ENCODE measurements at places on chromosomes 12 and 14.

GRCh38 chr12:87704374-87704773, 324.8 kb downstream of the C12orf50 start:
- no peak for DNase-seq

- DNase-seq, result no peak
These were observed 128.1 kb upstream of the MAP1LC3B2 start for GRCh38 chr12:116430911-116431565.

GRCh38 chr14:96783043-96783914, 13.9 kb upstream of the VRK1 start:
- DNase-seq, result no peak

DNA sequence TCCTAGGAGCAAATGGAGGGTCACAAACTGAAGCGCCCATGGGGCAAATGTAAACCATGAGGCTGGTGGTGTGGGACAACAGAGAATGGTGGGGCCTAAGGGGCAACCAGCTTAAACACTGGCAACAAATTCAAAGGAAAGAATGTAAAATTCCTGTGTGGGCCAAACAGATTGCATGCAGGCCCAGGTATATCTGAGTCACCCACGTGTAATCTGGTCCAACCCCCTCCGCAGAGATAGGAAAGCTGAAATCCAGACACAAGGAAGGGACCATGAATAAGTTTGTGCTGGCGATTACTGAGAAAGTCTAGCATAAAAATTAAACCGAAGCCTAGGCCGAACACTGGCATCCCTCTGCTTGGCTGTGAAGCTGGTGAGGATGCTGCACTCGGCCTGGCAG, 71.6 kb downstream of the ITPK1 start:
- no peak for DNase-seq

GRCh38 chr14:63678536-63678935, 36.9 kb upstream of the WDR89 start:
- DNase-seq, result no peak

DNA sequence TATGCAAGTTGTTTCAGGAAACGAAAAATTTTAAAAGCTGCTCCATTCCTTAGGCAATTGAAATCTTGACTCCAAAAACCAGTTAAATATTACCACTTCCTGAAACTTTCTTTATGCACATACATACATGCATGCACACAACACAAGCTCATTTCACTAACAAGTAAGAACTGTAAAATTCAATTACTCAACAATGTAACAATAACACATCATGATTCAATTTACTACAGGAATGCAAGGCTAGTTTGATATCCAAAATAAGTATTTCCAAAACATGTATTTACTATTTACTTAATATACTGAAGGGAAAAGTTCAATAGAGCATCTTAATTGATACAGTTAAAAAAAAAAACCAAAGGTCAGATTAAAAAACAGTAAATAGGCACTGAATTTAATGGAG, 19.6 kb downstream of the NAP1L1 start:
- DNase-seq, result no peak

DNA sequence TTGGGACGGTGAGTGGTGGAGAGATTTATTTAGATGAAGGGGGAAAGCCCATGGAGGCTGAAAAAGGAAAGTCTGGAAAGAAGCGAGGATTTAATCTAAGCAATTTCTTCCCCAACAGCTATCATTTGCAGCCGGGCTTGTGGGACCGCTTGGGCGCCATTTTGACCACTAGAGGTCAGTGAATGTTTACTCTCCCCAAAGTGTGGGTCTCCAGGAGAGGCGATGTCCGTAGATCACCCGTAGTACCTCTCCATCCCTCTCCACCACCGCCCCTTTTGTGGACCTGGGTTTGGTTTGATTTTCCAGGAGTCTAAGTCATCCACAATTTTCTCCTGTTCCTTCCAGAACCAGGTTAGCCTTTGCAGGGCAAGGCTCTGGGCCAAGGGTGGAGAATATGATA, 91.2 kb upstream of the PARP11 start:
- peak; percentile 76 for DNase-seq

DNA sequence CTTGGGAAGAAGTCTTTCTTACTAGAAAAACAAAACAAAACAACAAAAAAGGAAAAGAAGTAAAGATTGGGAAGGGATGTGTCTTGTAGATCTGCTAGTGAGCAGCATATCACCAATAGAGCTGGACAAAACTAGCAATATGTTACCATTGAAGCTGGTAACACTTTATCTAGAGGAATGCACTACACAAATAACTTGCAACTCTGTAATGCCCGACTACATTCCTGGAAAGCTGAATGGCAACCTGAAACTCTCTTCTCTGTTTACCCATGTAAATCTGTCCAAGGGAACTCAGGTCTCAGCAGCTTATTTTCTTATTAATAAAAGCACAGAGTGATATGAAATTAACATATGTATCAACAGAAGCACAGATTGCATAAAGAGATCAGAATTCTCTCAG, 624.4 kb downstream of the KCNH5 start:
- no peak for DNase-seq

DNA sequence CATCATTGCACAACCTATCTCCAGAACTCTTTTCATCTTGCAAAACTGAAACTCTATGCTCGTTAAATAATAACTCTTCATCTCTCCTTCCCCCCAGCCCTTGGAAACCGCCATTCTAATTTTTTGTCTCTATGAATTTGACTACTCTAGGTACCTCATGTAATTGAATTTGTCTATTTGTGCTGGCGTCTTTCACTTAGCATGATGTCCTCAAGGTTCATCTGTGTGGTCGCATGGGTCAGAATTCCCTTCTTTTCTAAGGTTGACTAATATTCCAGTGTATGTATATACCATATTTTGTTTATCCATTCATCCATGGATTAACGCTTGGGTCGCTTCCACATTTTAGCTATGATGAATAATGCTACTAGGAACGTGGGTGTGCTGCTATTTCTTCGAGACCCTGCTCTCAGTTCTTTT, 80.1 kb downstream of the PLXNC1 start:
- no peak for DNase-seq

GRCh38 chr12:77847680-77848431, 17.2 kb downstream of the NAV3 start:
- DNase-seq, result no peak

- DNase-seq, result no peak
These were observed 2.9 kb downstream of the FGFR1OP2 start for GRCh38 chr12:26941215-26941594.

- no peak for DNase-seq
These were observed 8.1 kb upstream of the CLMN start for GRCh38 chr14:95327558-95328374.

- no peak for DNase-seq
These were observed 6.3 kb upstream of the ABHD12B start for GRCh38 chr14:50865391-50866076.

- no peak for DNase-seq
These were observed 13.2 kb downstream of the ZNF219 start for GRCh38 chr14:21084998-21085853.

DNA sequence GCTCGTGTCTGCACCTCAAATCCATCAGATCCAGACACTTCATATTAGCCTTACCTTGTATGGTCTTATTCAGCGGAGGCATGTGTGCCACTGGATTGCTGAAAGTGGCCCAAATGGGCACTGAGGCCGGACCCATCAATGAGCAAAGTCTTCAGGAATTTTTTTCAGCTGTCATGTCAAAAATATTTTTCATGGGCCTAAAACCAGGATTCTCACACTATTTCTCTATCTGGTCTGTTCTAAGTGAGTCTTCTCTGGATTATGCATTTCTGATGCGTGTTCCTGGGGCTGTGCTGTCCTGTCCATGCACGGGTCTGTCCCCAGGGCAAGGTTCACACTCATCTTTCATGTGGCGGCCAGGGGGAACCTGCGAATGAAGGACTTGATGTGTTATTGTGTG, 94.6 kb downstream of the KCNA5 start:
- DNase-seq, result no peak

DNA sequence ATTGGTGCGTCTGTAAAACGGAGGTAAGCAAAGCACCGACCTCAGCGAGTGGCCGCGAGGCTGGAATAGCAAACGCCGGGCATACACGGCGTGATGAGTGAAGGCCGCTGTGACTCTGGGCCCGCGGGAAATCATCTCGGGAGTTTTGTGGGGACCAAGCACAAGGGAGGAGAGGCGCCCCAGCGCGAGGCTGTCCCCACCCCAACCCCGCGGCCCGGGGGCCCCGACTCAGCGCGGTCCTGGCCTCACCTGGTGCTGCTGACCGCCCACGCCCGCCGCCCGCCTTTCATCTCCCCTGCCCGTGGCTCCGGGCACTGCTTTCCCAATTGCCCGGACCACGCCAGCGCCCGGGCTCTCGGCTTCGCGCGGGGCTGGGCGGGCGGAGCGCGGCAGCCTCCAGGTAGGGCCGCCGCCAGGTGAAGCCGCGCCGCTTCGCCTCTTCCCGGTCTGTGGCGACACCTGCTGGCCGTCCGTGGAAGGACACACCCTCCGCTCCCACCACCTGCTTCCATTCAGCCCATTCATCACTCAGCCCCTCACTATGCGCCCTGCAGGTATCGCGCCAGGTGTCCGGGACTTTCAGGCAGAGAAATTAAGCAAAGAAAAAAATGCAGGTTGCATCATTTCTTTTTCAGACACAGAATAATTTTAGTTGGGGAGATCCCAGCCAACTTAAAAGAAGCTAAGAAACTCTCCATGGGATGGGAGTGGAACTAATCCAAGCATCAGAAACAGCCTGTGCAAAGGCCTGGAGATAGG, 360.4 kb downstream of the MED13L start:
- DNase-seq, result peak; percentile 94

DNA sequence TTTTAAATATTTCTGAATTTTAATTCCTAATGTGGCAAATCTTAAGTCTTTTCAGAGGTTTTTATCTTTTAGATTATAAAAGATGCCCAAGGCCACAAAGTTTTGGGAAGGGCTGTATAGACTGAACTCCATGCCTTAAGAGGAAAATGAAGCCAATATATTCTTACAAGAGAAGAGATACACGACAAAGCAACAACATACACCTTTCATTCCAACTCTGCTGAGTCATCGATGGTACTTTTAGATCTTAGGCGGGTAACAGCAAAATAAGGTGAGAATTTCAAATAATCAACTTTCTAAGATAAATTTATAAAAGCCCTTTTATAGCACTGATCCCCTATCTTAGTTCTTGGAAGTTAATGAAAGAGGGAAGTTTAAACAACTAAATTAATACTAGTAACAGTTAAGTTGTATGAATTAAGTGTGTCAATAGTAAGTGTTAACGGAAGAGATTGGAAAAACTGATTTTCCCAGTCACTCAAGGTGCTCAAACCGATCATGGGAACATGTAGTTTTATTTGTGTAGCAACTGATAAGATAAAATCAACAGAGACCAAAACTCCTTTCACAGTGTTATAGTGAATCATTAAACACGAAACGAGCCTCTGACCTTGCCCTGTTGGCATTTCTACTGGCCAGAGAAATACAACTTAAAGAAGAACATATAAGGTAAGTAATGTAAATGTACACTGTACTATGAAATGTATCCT, 18.8 kb upstream of the PIK3C2G start:
- no peak for DNase-seq

GRCh38 chr12:14473707-14474287, 93.9 kb downstream of the PLBD1 start:
- DNase-seq, result no peak

DNA sequence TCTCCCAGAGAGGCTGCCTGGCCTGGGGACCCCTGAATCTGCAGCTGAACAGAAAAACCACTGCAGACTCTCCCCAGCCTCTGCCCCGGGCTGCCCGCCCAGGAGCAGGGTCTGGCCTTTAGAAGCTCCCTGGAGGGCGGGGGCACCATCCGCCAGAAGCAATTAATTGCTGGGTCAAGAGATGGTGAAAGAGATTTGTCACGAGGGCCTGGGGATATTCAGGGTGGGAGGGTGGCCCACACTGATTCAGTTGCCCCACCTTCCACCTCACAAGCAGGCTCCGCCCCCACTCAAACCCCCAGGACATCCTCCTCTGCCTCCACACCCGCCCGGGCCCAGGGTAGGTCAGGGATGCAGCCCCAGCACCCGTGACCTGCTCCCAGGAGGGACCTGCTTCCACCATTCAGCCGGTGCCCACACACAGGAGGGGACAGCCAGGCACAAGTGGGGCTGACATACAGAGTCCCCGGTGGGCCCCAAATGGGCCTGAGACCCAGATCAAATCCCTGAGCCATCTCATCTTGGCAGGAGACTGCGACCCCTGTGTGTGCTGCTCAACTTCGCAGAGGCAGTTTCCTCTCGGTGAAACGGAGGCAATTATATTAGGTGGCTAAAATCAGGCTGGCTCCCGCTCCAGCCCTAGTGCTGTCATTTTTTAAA, 23.0 kb downstream of the NCOR2 start:
- DNase-seq, result peak; percentile 74

GRCh38 chr12:113014565-113014964, 36.2 kb downstream of the OAS2 start:
- DNase-seq, result no peak
